IPS-NIHi11 (cell line): ENCODE measurements at places on chromosomes 5 and 9.

DNA sequence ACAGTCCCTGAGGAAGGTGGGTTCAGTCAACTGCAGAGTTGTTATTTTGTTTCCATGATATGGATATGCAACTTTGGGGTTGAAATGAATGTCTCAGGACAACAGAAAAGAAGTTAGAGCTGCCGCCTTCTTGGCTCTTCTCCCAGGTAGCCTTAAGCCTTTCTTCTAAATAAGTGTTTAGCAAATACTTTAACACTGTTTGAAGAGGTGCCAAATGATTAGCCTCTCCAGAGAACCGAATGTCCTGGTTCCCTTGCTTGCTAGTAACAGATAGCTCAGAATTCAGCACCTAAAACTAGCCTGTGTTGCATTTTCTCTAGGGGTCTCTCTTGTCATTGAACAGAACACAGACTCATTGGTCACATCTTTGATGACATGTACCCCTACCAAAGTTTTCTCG, 127.7 kb upstream of the PIK3R1 start:
- DNase-seq: no peak

- no peak for DNase-seq
These were observed 196.8 kb downstream of the FSTL4 start for GRCh38 chr5:133415506-133415905.

- DNase-seq: no peak
These were observed 26.9 kb upstream of the SYK start for GRCh38 chr9:90774682-90775081.

DNA sequence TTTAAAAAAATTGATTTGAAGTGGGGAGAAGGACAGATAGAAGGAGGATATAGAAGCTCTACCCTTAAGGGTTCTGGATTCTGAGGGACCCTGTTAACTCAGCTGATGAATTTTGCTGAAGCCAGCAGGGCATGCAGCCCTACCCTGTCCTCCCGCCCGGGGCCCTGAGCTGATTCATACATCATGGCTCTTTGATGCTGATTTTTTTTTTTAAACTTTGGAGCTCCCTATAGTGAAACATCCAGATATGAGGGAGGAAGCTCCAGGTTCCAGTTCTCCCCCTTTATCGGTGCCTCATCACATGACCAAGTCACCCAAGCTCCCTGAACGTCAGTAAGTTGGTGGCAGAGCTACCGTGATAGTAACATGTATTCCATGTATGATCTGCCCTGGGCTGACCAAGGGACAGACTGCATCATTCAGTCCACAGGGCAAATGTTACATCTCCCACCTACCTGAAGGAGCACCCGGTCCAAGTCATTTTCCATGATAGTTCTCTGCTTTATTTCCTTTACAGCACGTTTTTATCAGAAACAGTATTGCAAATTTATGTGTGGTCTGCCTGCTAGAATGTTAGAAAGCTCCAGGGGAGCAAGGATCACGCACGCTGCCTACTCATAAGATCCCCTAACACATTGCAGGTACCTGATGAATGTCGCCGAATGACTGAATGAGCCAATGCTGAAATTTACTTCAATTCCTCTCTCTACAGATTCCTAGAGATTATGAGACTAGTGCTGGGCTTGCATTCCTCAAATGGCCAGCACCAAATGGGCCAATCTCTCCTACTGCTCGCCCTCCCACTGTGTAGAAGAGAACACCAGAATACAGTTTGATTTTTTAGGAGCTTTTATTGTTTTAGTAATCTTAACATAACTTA, 25.9 kb downstream of the SPARC start:
- no peak for DNase-seq

DNA sequence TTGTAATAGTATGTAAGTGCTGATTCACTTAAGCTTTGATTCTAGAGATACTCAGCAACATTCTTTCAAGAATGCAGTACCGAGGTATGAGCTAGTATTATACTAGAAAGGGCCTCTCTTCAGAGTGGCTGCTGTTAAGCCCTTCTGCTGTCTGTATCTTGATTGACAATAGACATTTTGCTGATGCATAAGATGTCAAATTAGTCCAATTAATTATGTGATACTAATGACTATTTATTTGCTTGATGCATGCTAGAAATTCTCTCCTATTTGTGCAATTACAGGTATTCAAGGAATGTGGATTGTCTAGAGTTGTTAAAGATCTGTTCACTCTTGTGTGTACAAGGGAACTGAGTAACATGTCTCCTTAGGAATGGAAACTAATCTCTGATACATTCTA, 92.3 kb upstream of the PTGER4 start:
- no peak for DNase-seq

DNA sequence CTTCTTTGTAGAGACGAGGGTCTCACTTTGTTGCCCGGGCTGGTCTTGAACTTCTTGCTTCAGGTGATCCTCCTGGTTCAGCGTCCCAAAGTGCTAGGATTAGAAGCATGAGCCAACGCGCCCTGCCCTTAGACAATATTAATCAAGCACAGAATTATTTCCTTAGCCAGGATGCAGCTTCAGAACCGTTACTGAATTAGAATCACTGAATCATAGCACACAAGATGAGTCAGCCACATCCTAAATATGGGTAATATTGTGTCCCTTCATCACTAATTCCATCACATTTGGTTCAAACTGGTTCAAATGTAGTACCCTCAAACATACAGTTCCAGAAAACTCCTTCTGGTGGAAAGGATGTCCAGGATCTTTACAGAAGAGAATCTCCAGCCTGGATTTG, 82.7 kb downstream of the BNC2 start:
- no peak for DNase-seq

GRCh38 chr5:90134892-90135291, 274.7 kb downstream of the CETN3 start:
- DNase-seq: no peak

DNA sequence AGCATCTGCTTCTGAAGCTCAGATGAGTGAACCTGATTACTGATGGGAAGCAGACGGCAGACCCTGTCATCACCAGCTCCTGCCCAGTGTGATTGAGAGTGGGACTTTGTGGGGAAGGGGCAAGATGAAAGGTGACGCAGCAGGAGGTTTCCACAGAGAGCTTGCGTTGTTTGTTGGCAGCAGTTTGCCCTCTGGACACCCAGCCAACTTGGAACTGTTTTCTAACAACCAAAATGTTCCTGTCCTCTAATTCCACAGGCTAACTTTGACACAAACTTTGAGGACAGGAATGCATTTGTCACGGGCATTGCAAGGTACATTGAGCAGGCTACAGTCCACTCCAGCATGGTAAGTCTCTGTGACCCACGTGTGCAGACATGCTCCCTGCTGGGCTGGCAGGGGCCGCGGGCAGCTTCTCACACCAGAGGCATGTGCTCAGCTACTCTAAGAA, 20.9 kb downstream of the CYFIP2 start:
- DNase-seq: no peak

- DNase-seq: no peak
These were observed 61.4 kb downstream of the RASA1 start for GRCh38 chr5:87329114-87329513.

- no peak for DNase-seq
These were observed 225.9 kb upstream of the MAP3K1 start for GRCh38 chr5:56589481-56589860.

DNA sequence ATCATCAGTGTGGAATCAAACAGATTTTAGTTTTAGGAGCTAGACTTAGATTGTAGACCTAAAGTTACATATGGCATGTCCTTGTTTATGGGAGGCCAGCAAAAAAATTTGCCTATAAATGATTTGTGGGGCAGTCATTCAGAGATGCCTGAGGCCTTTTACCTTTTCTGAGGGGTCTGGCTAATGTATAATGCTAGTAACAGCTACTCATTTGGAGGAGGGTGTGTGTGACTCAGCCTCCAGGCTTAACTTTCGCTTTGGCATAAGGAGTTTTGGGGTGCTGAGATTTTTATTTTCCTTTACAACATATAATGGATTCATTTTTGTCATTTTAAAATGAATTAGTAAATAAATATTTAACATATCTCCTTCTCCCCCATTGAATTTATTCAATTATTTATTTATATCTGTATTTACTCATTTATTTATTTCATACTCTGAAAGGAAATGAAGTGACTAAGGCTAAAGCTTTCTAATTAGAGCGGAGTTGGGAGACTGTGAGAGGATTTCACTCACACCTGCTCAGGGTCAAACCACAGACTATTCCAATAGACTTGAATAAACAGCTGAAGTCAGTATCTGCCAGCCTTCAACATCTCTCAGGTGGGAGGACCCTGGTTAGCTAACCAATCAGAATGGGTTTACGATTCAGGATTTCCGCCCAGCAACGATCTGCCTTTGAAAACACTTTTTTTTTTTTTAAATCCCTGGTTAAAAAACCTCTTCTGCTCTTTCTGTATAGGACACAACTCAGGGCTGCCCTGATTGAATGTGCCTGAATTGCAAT, 487.5 kb upstream of the SGCD start:
- peak; percentile 46 for DNase-seq

DNA sequence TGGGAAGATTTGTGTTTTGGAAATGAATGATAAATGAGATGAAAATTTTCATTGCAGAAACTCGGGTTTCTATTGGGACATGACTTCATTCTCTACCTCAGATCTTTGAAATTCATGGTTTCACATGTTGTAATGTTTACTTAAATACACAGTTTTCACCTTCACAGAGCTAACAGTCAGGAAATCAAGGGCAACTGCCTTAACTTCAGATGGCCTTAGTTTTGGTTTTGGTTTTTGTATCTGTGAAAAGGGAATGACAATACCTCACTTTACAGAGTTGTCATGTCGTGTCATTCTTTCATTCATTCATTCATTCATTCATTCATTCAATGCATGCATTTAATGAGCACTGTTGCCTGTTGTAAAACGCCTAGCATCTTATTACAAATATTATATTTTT, 41.9 kb downstream of the NIM1K start:
- DNase-seq: no peak

GRCh38 chr5:111478266-111478665, 34.1 kb downstream of the STARD4 start:
- no peak for DNase-seq

- no peak for DNase-seq
These were observed 3.2 kb downstream of the TESK1 start for GRCh38 chr9:35608221-35608620.

DNA sequence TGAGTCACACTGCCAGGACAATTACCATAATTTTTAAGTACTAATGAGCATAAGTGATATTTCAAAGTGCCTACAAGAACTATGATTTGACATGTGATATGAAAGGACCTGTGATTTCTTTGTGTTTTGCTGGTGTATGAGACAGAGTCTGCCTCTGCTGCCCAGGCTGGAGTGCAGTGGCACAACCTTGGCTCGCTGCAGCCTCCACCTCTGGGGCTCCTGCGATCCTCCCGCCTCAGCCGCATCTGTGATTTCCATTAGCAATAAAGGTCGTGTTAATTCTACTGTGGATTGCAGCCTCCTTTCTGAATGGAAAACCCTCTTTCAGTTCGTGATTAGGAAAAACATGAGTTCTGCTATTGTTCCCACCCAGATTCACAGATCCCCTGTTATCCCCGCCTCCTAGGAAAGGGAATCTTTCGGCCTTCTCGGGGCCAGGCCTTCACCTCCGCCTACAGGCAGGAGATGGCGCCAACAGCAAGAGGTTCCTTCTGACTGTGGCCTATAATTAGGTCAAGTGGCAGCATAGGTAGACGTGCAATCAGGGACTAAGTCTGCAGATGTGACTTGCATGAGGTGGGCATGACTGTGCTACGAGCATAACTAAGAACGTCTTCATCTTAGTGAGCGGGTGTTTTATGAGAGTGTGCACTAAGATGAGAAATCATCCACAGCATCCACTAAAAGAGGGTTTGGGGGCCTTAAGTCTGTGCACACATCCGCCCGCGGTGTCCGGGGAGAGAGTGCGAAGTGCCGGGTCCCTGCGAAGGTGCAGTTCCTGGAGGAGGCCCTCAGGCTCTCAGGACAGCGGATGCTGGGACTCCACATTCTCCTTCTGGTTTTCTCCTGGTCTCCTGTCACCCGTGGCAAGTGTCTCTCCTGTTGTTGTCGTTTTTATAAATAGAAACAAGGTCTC, 23.1 kb downstream of the TRIM7 start:
- no peak for DNase-seq

DNA sequence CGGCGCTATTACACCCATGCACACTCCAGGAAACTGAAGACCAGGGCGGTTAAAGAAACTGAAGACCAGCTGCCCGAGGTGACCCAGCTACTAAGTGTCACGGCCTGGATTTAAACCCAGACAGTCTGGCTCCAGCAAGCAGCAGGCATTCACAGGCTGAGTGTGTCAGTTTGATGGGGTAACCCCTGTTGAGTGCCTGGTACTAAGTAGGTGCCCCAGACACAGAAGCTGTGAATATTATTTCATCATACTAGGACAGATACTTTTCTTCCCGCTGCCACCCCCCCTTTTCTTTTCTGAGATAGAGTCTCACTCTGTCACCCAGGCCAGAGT, 7.3 kb downstream of the ENG start:
- DNase-seq: no peak

- no peak for DNase-seq
These were observed 17.0 kb downstream of the ADAMTS2 start for GRCh38 chr5:179328291-179328690.

- DNase-seq: no peak
These were observed 14.6 kb downstream of the FOXD1 start for GRCh38 chr5:73433982-73434342.
